Myocyte (in vitro differentiated cells): ENCODE measurements at places on chromosomes 16 and 17. TPM values are rescaled to one million over a fixed set of nuclear protein-coding genes. Genes with fewer than 3 reads are reported as not detected.
A peak's percentile ranks its signal among the peaks of the same experiment; 100 is the strongest.

DNA sequence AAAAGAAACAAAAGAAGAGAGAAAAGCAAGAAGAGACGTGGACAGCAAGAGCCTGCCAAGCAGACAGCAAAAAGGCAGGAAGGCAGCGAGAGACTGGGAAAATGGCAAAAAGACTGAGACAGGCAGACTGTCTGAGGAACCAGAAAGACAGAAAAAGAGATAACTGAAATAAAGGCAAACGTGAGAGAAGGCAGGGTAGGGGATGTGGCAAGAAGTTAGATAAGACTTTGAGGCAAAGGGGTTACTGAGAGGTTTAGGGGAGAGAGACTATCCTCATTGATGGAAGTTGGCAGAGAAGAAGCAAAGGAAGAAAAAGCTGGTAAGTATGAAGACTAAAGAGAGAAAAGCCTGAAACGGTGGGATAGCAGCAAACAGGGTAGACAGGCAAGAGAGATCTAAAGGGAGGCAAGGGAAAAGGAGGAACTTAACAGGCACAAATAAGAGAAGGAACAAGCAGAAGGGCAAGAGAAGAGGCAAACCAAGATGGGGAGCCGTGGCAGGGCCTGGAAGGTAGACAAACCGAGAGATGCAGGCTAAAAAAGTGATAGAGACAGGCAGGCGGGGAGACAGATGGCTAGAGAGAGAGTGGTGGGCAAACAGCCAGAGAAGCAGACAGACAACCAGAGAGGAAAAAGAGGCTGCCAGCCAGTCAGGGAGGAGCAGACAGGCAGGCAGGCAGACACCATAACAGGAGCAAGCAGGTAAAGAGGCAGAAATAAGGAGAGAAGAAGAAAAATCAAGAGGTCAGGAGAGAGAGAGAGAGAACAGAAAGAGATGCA is 7.1 kb upstream of the CHD3 start:
- DNase-seq, result peak; percentile 73

DNA sequence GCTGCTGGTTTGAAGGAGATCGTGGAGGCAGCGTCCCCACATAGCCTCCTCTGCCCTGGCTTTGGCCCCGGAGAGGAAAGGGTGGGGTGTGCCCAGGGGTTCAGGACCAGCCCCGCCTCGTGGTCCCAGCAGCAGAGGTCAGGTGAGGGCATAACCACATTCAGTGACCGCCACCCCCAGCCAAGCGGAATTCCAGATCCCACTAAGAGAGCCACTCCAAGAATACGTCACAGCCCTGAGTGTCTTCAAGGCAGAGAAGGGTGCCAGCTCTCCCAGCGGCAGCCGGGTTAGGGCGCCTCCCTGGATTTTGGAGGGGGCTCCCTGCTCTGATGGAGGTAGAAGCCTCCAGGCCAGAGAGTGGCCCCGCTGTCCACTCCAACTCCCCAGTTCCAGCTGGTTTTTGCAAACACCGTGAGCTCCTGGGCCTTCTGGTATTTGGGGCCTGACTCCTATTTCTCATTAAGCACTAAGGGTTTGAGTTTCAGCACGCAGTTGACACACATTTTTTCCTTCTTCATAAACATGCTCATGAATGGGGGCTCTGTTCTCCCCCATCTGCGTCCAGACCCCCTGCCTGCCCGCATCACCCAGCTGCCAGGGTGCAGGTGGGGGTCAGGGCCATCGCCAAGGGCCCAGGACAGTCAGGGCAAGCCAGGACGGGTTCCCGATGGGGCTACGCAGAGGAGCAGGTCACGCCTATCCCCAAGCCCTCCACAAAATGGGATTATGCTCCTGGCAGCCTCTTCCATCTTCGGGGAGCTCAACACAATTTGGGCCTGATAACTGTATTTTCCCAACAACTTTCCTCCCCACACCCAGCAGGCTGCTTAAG is 98.4 kb upstream of the PLCG2 start:
- DNase-seq, result peak; percentile 19

- DNase-seq, result no peak
Observed at GRCh38 chr16:88424587-88425235, 28.4 kb upstream of the ZFPM1 start.

The SCGB1C2 gene
- total RNA-seq, result 1.1 TPM in 1 of 2 replicates, not detected in the other

- no peak for DNase-seq
Observed at GRCh38 chr17:8847891-8848290, 19.6 kb downstream of the PIK3R6 start.

DNA sequence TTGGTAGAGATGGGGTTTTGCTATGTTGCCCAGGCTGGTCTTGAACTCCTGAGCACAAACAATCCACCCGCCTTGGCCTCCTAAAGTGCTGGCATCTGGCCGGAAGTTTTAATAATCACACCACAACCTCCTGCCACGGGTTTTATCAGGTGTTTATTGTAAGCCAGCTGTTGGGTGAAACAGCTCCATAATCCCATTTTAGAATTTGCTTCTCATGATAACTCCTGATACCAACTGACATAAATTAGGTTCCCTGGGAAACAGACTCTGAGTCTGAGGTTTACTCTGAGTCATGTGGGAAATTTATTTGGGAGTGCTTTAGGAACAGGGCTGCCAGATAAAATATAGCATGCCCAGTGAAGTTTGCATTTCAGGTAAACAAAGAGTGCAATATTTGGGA is 122.6 kb upstream of the MED13 start:
- DNase-seq, result peak; percentile 63
